ENCODE measurements at places on chromosomes 12 and 14. TPM values are rescaled to one million over a fixed set of nuclear protein-coding genes. Genes with fewer than 3 reads are reported as not detected.

The ABHD12B gene
- total RNA-seq, result not detected

The SIRT4 gene
- 2.2 TPM for total RNA-seq

The SLCO1B1 gene
- total RNA-seq, result not detected

The MRPL52 gene
- total RNA-seq, result 136 TPM

The CCDC175 gene
- not detected for total RNA-seq

- DNase-seq, result no peak
Observed at GRCh38 chr12:75917083-75917482, 114.5 kb downstream of the PHLDA1 start.

GRCh38 chr12:131923260-131923659 lies 5.8 kb upstream of the PUS1 start:
- DNase-seq, result no peak

GRCh38 chr14:63472986-63473788 lies 70.0 kb downstream of the PPP2R5E start:
- DNase-seq, result no peak

DNA sequence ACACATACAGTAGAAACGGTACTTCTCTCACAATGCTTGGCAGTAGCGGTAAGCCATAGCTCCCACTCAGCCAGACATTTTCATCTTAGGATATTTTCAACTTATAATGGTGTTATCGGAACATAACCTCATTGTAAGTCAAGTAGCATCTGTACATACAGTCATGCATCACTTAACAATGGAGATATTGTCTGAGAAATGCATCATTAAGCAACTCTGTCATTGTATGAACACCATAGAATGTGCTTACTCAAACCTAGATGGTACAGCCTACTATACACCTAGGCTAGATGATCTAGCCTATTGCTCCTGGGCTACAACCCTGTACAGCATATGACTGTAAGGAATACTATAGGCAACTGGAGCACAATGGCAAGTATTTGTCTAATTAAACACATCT lies 40.8 kb downstream of the RPS6KA5 start:
- DNase-seq, result no peak

DNA sequence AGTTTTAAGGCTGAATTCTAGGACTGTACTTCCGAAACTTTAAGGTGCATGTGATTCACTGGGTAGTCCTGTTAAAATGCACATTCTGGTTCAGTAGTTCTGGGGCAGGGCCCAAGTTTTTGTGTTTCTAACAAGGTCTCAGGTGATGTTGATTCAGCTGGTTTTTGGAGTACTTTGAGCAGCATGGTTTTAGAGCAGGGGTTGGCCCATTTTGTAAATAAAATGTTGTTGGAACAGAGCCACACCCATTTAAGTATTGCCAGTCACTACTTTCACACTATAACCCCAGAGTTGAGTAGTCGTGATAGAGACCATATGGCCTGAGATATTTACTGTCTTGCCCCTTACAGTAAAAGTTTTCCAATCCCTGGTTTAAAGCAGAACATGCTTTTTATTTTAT lies 111.3 kb downstream of the SYNE2 start:
- no peak for DNase-seq

DNA sequence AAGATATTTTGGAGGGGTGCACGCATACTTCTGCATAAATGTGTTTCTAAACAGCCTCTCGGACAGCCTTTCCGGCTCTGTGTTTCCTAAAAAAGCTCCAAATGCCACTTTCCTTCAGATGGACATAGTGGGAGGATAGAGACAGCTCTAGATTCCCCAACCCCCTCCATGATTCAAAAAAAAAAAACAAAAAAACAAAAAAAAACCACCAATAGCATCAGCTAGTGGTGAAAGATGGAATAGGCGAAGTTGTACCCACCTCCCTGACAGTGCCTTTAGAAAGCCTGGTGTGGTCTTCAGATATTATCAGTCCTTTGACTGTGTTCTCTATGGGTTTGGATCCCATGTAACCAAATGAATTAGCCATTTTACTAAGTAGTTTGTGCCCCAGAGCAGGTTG lies 94.1 kb downstream of the PHETA1 start:
- no peak for DNase-seq

- no peak for DNase-seq
Observed at GRCh38 chr12:58420503-58420902, 479.1 kb downstream of the ATP23 start.

DNA sequence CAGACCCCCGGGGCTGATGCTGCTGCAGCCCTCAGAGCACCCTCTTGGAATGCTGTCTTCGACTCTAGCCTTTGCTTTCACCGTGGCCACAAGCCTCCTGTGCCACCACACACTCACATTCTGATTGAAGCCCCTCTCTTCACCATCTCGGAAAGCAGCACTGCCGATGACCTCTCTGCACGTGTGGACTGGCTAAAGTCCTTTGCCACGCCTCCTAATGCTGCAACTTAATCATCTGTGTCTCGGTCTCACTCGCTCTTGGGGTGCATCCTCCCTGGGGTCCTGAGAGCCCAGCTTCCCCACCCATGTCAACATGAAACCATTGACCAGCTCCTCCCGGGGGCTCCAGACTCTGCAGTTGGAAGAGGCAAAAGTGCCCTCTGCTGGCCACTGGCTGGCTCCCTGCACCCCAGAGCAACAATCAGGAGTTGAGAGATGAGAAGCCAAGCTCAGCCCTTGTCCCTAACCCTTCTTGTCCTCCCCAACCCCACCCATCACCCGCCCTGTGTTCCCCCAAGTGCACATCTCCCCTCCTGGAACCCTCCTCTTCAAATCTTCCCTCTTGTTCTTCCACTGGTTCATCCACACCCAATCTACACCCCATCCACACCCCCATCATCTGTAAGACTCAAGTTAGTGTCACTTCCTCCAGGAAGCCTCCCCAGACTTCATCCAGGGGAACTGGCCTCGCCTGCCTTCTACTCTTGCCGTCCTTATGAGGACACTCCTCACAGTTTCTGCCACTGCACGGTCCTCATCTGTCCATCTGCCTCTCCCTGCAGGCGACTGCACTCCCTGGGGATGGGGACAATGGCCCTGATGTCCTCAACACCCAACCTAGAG lies 23.6 kb upstream of the FAM181A start:
- peak; percentile 13 for DNase-seq

DNA sequence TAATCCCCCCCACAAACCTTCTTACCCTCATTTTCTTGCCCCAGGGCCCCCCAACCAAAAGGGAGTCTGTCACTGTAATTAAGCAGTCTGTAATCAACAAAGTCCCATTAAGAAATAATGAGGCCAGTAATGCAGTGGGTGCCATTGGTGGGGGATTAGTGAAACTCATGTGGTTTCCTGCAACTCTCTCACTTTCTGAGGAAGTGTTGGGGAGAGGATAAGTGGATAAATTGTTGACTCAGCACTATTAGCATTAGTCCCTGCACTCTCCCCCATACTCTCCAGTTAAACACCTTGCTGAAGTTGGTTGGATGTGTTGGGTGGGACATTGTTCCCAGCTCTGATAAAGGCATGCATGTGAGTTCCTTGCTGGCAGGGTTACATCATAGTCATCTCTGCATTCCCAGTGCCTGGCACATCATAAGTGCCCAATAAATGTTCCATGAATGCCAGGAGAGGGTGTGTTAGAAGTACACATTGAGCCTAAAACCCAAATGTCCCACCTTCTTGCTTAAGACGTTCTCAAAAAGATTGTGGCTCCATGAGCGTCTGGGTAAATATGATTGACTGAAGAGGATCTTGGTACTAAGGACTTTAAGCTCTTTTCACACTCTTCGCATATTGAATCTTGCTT lies 45.8 kb upstream of the HOXC13 start:
- no peak for DNase-seq

- DNase-seq, result no peak
Observed at GRCh38 chr12:80622271-80622670, 85.2 kb upstream of the MYF6 start.

GRCh38 chr14:54881761-54882401 lies 20.7 kb downstream of the GCH1 start:
- peak; percentile 23 for DNase-seq

GRCh38 chr12:2795291-2796186 lies 769 bp downstream of the FKBP4 start:
- peak; percentile 86 for DNase-seq

DNA sequence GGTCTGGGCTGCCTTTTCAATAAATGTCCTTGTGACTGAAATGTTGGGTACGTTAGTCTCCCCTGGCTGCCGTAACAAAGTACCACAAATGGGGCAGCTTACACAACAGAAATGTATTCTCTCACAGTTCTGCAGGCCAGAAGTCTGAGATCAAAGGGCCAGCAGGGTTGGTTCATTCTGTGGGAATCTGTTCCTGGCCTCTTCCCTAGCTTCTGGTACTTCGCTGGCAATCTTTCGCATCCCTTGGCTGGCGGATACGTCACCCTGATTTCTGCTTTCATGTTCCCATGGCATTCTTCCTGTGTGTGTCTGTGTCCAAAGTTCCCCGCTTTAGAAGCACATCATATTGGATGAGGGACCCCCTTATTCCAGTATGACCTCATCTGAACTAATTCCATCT lies 95.8 kb upstream of the NCOR2 start:
- no peak for DNase-seq

- no peak for DNase-seq
Observed at GRCh38 chr12:31600750-31601149, 9.8 kb upstream of the DENND5B start.

DNA sequence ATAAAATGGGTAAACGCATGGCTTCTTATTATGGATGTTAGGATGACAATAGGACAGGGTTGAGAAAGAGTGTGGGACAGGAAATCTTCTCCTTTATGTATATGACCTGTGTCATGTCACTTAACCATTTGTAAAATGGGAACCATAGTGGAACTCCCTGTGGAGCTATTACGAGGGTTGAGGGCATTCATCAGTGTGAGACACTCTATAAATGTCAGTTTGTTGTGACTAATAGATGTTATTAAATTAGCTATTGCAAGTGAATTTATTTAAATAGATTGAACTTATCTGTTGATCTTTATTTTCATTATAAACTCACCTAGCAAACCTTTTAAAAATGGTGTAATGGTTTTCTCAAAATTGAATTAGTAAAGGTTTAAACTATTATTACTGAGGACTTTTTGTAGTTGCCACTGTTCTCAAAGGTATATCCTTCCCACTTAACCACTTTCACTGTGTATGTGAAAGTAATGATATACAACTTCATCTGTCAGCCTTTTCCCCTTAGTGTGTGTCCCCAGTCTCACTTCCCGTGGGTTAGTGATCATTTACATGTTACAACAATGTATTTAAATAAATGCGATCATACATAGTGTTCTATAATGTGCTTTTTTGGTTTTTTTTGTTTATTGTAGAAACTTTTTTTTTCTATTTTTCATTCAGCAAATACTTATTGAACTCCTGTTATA lies 17.1 kb downstream of the HELB start:
- DNase-seq, result no peak

DNA sequence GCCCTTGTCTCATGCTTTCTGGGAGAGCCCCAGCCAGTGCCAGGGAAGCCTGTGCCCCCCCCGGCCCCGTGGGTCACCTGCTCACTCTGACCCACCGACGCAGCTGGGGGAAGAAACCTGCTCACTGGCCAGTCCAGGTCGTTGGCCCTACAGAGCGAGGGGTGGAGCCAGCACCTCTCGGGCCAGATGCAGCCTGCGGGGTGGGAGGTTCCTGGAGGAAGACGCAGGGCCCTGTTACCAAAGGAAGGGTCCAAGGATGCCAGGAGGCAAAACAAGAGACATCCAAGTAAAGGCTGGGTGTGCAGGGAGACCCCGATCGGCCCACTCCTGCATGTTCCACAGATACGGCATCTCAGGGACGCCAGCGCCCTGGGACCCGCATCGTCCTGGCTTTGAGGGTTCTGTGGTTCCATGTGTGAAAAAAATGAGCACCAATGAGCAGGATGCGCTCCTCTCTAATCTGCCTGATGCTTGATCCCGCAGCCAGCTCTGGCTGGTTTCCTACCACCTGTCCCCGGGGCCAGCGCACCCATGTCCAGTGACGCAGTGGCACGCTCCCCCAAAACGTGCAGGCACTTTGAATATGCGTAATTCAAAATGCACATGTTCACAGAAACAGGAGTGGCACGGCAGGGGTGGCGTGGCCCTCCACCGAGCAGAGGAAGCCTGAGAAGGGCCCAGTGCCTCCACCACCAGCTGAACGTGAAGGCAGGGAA lies 66.0 kb upstream of the GALNT9 start:
- peak; percentile 1 for DNase-seq

- DNase-seq, result peak; percentile 64
Observed at GRCh38 chr12:68317047-68317667, 15.0 kb downstream of the MDM1 start.

DNA sequence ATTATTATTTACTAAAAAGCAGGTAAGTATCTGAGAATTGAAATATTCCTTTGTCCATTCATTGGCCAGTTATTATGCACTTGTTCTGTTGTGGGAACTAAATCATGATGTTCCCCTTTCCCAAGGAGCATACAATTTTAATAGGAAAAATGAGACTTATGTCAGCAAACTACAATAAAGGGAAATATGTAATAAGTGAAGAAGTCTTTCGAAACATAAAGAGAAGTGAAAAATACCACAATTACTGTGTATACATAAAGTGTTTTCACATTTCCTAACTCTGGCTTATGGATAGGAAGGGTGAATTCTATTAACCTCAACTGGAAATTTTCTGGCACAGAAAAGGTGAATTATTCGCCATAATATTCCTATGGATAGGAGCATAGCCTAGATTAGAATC lies 78.4 kb upstream of the DNM1L start:
- DNase-seq, result no peak

DNA sequence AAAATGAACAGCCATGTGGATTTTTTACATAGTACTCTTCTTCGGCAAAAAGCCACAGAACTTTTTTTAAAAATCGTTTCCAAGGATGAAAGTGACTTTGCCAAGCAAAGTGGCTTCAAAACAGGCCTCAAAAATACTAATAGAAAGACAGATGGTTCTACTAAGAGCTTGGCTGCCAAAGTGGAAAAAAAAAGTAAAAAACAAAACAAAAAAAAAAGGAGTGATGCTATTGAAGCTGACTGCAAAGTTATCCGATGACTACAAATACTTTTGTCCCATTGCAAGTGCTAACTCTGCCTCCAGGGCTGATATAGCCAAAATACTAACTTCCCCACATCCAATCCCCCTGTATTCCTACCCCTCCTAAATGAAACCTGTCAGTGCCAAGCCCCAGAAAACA lies 277.6 kb downstream of the SOX5 start:
- no peak for DNase-seq

DNA sequence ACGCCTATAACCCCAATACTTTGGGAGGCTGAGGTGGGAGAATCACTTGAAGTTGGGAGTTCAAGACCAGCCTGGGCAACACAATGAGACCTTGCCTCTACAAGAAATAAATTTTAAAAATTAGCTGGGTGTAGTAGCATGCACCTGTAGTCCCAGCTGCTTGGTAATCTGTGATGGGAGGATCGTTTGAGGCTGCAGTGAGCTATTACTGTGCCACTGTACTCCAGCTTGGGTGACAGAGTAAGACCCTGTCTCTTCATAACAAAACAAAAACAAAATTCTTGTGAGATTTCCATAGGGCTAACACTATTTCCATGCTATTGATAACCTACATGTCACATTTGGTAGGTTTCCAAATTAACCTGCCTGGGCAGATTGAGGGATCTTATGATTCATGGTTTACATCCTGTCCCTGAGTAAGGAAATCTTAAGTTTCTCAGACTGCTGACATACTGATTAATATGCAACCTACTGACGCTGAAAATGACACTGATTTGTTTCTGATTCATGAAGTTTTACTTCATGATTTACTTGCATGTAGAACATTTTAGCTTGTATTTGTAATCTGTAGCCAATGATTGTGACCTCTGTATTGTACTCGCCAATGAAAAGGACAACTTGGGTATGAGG lies 15.9 kb downstream of the ATP6V1D start:
- no peak for DNase-seq

GRCh38 chr12:119341020-119341419 lies 6.5 kb downstream of the CCDC60 start:
- DNase-seq, result no peak
